ENCODE measurements at places on chromosomes 12 and 14.

- no peak for DNase-seq
These were observed 3.0 kb downstream of the KRT73 start for GRCh38 chr12:52615208-52615868.

DNA sequence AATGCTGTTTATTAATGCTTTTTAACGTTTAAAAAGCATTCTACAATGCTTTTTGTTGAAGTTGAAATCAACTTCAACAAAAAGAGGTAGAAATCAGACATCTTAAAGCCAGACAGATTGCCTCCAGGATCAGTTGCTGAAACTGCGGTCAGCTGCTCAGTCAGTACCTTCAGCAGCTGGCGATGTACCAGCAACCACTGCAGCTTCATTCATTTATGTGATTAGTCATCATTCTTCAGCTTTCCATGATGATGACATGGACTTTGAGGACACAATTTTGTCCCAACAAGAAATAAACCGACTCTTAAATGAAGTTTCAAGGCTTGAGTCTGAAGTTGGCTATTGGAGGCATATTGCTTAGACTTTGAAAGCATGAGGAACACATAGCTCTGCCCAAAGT lies 31.5 kb upstream of the NUAK1 start:
- no peak for DNase-seq

- no peak for DNase-seq
These were observed 2.8 kb upstream of the KCNK13 start for GRCh38 chr14:90058876-90059458.

DNA sequence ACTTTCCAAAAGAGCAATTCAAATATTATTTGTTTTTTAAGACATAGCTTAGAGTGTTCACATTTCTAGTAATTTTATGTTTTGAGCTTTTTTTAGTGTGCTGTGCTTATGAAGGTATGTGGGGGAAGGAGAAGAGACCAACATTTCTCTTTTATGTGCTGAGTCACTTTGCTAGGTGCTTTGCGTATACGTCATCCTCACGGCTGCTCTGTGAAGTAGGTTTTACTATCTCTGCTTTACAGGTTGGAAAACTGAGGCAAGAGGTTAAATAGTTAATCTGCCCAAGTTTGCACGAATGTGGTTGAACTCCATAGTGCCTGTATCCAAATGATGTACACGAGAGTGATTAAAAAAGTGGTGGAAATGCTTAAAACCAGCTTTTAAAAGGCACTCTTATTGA lies 75.9 kb downstream of the AEBP2 start:
- DNase-seq, result no peak

- no peak for DNase-seq
These were observed 424.0 kb downstream of the RMST start for GRCh38 chr12:97886511-97887176.

DNA sequence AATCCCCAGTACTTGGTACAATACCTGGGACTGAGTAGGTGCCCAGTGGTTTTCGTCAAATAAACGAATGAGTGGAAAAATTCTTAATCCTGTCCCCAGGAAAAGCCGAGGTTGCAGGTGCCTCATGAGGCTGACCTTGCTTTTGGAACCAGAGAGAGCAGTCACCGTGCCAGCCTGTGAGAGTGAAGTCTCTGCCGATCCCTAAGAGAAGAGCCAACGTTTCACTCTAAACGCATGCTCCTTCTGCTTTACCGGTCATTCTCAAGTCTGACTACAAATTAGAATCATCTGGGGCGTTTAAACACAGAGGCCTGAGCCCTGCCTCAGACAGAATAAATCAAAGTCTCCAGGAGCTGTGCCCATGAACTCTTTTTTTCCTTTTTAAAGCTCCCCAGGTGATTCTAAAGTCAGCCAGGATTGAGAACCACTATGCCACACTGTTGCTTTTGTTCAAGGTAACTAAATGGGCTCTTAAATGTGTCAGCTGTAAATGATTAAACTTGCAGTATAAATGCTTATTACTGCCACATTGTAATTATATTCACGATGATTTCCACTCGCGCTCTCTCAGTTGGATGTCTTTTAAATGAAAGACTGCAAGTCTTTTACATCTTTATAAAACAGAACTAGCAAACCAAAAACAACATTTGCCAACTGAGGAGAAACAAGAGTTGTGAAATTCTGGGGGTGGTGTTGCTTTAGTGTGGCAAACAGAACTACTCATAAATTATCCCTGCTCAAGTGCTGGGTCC lies 26.9 kb downstream of the TCP11L2 start:
- no peak for DNase-seq

GRCh38 chr14:91417983-91418386 lies 365 bp upstream of the CCDC88C start:
- DNase-seq, result peak; percentile 63

- DNase-seq, result no peak
These were observed 56.9 kb upstream of the TCL1A start for GRCh38 chr14:95770777-95771176.

DNA sequence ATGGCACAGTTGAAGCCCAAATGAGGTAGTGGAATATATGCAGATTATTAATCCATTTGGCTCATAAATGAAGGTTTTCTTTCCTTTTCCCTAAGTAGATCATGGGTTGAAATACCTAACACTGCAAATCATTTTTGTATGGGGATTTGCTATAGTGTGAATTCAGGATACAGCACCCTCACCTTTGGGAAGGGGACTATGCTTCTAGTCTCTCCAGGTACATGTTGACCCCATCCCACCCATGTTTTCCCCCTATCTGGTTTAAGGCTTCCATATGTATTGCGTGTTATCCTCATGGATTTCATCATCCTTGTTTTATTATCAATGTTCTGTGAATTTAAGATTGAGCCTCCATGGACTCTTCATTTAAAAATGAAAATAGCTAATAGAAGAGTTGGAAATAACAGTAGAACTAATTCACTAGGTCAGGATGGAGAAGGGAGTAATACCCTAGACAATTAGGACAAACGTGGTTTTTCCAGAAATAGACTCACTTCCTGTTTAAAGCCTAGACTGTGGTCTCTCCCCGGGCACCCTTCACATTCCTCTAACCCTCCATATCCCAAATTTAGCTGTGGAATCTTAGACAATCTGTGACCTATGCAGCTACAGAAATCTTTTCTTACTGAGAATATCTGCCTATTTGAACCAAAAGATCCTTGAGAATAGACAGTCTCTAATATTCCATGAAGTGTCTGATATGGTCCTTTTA lies 56.5 kb downstream of the DAD1 start:
- DNase-seq, result no peak

- no peak for DNase-seq
These were observed 100.6 kb downstream of the TNFAIP2 start for GRCh38 chr14:103223818-103224352.

- DNase-seq, result no peak
These were observed 31.5 kb downstream of the DEGS2 start for GRCh38 chr14:100127853-100128455.

DNA sequence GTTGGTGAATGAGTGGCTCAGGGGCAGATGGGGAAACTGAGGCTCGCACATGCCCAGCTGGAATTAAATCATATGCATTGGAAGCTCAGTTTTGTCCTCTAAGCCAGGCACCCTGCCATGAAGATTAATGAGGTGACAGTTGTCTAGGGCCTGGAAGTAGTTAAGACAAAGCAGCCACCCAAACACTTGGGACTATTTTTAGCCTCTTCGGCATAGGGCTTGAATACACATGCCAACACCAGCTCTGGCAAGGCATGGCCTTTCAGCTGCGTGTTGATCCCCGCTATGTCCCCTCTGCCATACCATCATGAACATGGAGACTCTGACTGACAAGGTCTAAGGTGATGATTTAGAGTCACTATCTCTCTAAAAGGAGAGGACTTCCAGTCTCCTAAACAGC lies 250.2 kb downstream of the KSR2 start:
- DNase-seq, result no peak

DNA sequence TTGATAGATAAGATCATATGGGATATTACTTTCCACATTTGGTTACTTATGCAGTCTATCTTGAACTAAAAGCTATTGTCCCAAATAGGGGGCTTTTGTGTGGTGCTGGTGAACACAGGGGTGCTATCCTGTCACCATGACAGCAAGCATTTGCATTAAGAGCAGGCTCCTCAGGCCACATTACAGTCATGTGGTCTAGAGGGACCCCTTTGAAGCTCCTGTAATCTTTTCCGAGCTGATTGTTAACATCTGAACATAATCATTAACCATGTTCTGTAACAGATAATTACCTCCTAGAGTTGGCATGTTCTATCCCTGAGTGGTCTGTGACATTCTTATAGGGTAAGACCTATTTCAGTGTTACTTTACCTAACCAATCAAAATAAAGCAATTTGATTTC lies 178.8 kb downstream of the KTN1 start:
- no peak for DNase-seq

Data from right lobe of liver (tissue), 6 donors.